Right cardiac atrium (tissue), 5 donors: ENCODE measurements at places on chromosomes 5 and 9. TPM values are rescaled to one million over a fixed set of nuclear protein-coding genes. Genes with fewer than 3 reads are reported as not detected.

The NRARP gene
- total RNA-seq = 6.8 TPM

The IRX4 gene
- not detected for total RNA-seq

The TMEM245 gene
- total RNA-seq = 81.4 TPM

The PITX1 gene
- total RNA-seq = not detected

The KLF4 gene
- 47.8 TPM for total RNA-seq

DNA sequence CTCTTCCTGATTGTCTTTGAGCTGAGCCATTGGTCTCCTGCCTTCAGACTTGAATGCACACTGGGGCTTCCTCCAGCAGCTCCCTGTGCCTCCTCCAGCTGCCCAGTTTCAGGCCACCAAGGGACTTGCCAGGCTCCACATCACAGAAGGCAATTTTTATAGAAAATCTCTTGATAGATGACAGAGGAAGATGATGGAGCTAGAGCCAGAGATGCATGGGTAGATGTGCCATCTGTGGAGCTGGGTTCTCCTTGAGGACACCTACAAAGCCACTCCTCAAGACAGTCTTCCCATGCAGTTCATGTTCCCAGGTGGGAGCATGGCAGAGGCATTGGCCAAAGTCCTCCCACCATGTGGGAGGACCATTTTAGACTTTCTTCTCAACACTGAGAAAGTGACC is 239.6 kb upstream of the IRX1 start:
- DNase-seq = no peak

GRCh38 chr9:126334721-126335621 is 8.3 kb downstream of the MVB12B start:
- DNase-seq = no peak

DNA sequence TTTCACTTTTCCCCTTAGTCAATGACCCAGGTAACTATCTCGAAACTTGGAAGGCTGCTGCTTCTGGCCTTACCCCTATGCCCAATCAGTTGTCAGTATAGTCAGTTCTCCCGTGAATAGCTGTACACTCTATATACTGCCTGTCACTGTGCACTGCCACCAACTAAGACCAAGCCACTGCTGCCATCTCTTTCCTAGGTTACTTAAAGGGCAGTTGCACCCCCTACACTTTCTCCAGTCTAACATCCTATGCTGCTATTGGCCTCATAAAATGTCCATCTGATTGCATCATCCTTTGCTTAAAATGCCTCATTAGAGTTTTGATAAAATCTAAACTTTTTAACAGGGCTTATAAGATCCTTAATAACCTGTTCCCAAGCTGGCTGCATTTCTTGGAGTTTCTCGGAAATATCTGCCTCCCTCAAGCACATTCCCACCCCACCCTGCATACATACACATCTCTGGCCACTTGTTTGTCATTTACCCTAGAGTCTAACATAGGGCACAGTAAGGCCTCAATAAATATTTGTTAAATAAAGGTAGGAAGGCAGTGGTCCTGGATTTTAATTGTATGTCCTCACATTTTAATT is 32.8 kb upstream of the TNFAIP8 start:
- no peak for DNase-seq

GRCh38 chr5:1725641-1726468 is 73.8 kb downstream of the MRPL36 start:
- no peak for DNase-seq

DNA sequence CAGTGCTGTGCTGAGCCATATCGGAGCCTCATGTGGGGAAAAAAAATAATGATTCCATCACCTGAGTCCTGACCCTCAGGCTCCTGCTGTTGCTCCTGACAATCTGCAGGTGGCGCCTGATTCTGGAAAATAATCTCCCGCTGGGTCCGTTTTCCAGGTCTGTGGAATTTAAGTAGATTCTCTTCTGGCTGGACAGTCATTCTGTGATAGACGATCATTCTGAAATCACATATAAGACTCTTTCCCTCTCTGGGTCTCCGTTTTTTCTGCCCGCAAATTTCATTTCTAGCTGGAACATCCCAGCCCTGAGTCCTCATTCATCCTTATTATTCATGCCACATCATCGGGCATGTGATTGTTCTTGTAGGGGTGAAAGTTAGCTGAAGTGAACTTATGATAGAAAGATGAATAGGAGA is 22.1 kb upstream of the STXBP1 start:
- peak; percentile 65 for DNase-seq

DNA sequence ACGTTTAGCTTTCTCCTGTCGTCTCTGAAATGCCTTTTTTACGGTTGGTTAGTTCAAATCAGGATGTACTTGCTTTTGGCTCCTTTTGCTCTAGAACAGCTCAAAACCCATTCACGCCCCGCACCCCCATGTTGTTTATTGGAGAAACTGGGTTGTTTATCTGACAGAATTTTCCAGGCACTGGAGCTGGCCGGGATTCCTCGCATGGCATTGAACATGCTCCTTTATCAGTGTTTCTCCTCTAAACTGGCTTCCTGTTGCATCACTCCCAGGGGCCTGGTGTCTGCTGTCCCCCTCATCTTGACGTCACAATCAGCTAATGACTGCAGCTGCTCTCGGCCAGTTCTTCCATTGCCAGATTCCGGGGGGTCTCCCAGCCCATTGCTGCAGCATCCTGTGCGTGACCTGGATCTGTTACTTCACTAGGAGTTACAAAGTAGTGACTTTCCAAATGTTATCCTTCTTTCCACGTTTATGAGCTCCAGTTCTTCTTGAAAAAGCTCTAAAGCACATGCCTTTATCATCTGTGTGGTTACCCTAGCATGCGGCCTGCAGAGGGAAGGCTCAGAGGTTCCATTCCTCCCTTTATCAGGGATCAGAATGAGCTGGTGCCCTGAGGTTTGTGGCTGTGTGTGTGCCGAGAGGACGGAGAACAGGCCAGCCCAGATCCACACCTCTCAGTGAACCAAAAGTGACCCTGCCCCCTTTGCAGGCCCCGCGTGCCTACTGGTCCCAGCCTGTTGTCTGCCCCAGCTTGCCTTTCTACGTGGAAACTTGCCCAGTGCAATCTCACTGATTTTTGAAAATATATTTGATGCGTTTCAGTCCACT is 27.5 kb downstream of the FAM163B start:
- DNase-seq = peak; percentile 92

DNA sequence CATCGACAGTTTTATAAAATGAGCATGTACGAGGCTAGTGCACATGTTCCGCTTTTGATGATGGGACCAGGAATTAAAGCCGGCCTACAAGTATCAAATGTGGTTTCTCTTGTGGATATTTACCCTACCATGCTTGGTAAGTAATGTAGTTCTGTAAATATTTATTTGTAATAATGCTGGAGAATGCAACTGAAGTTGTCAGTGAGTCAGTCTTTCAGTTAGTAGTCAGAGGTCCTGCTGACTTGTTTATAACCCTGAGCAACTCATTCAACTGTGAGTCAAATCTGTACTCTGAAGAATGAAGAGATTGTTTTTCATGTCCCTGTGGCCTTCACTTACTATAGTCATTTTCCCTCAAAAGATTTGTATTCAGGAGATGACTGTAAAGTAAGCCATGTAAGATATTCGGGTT is 28.4 kb upstream of the GPR150 start:
- DNase-seq = no peak

GRCh38 chr5:16750445-16750844 is 133.6 kb upstream of the RETREG1 start:
- DNase-seq = no peak

- DNase-seq = no peak
Observed at GRCh38 chr5:179805070-179805528, 1.6 kb downstream of the MGAT4B start.

GRCh38 chr5:114988096-114988495 is 181.6 kb downstream of the TRIM36 start:
- no peak for DNase-seq

- no peak for DNase-seq
Observed at GRCh38 chr5:100026606-100027005, 508.6 kb upstream of the FAM174A start.

DNA sequence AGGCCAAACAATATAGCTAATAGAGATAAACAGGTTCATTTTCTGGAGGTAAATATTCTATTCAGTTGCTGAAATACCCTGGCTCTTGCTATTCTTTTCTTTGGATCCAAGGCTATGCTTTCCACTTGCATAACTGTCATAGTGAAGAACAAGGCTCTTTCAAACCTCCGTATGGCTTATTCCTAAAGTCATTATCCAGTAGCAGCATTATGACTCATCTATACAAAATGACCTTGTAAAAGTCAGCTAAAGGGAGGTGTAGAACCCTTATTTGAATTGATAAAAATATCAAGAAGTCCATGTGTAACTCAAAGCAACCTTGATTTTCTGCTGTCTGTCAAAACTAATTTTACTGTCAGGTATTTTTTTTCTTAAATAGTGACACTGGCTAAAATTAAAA is 447.8 kb downstream of the PLK2 start:
- DNase-seq = no peak

GRCh38 chr5:134957920-134958608 is 9.6 kb upstream of the CATSPER3 start:
- no peak for DNase-seq

GRCh38 chr9:128781187-128782070 is 5.6 kb upstream of the TBC1D13 start:
- DNase-seq = no peak

- no peak for DNase-seq
Observed at GRCh38 chr5:181255276-181255675, 5.7 kb downstream of the TRIM52 start.

- DNase-seq = no peak
Observed at GRCh38 chr9:24899463-24899862, 353.8 kb upstream of the IZUMO3 start.

DNA sequence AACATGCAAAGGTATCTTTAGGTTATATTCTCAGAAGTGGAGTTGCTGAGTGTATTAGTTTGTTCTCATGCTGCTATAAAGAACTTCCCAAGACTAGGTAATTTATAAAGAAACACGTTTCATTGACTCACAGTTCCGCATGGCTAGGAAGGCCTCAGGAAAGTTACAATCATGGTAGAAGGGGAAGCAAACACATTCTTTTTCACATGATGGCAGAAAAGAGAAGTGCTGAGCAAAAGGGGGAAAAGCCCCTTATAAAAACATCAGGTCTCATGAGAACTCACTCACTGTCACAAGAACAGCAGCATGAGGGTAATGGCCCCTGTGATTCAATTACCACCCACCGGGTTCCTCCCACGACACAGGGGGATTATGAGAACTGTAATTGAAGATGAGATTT is 163.6 kb upstream of the PRLR start:
- DNase-seq = no peak

- DNase-seq = peak; percentile 71
Observed at GRCh38 chr9:91419222-91420191, 4.1 kb downstream of the NFIL3 start.

GRCh38 chr9:101466863-101467262 is 31.3 kb upstream of the ALDOB start:
- no peak for DNase-seq

- peak; percentile 79 for DNase-seq
Observed at GRCh38 chr5:181207214-181207959, 2.4 kb upstream of the TRIM7 start.

- no peak for DNase-seq
Observed at GRCh38 chr9:99852617-99853016, 30.9 kb downstream of the NR4A3 start.

DNA sequence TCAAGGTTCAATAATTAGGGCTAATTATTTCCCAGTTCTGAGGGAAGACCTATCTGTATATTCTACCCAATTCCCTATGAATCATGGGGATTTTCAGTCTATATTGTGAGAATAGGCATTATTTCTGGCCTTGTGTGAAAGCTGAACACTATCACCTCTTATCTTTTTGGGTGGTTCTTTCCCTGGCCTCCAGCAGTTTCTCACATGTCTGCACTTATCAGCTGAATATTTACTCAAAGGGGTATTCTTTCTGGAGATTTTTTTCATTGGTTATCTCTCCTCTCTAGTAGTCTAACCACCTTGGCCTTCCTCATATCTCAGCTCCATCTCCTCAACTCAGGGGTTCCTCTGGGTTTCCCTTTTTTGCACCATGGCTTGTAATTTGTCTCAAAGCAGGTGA is 64.9 kb upstream of the LIFR start:
- DNase-seq = no peak

GRCh38 chr5:148626081-148626613 is 28.2 kb downstream of the HTR4 start:
- no peak for DNase-seq

DNA sequence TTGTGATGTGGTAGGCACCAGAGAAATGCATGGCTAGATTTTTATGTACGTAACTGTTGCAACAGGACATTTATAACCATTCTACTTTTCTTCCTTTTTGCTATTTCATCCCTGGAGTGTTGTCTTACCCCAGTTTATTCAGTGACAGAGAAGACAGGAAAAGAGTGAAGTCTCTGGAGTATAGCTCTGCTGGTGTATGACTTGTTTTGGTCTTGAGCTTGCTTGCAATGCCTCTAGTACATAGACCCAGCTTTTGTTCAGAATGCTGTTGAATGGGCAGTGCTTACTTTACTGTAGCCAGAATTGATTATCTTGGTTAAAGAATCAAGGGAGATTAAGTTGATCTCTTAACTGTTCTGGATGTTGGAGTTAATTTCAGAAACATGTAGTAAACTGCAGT is 94.3 kb downstream of the PBX3 start:
- no peak for DNase-seq

- DNase-seq = peak; percentile 65
Observed at GRCh38 chr9:34589636-34590380, at the start of gene CNTFR. Gene CNTFR (minus strand): TSS chr9:34589724. CDS start chr9:34568981, 20,743 bp downstream.

GRCh38 chr5:156587012-156587411 is 260.0 kb downstream of the SGCD start:
- no peak for DNase-seq

GRCh38 chr5:73818357-73818756 is 192.4 kb downstream of the ARHGEF28 start:
- no peak for DNase-seq

DNA sequence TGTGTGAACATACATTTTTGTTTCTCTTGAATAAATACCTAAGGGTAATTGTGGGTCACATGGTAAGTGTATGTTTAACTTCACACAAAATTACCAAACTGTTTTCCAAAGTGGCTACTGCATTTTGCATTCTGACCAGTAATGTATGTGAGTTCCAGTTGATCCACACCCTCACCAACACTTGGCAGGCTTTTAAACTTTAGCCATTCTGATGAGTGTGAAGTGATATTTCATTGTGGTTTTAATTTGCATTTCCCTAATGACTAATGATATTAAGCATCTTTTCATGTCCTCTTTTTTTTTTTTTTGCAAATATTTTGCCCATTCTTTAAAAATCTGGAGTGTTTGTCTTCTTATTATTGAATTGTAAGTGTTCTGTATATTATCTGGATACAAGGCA is 53.5 kb upstream of the MAST4 start:
- no peak for DNase-seq
